Globus pallidus (tissue), 1 donor: ENCODE measurements at places on chromosomes 5 and 9.

GRCh38 chr5:120790339-120790738, 326.2 kb downstream of the PRR16 start:
- no peak for DNase-seq

- DNase-seq = no peak
These were observed 7.2 kb downstream of the EGFL7 start for GRCh38 chr9:136669791-136670464.

GRCh38 chr9:129464972-129465833, 155.7 kb downstream of the C9orf50 start:
- DNase-seq = no peak

- no peak for DNase-seq
These were observed 43.5 kb downstream of the HK3 start for GRCh38 chr5:176855598-176855997.

DNA sequence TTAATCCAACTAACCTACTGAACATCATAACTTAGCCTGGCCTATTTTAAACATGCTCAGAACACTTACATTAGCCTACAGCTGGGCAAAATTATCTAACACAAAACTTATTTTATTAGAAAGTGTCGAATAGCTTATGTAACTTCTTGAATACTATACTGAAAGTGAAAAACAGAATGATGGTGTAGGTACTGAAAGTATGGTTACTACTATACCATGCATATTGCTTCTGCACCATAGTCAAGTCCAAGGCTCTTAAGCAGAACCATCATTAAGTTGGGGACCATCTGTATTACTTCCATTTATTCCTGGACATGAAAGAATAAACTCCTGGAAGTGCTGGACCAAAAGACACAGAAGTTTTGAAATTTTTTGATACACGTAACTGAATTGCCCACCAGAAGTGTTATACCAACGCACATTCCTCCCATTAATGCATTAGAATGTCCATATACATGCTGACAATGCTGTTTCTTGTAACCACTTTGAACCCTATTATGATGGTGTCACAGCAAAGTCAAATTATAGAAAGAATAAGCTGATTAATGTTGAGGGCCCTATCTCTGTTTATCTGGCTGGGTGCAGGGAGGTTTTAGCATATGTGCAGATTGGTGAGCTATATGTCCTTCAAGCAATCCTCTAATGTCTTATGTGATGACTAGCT, 375.7 kb downstream of the ACTL7B start:
- DNase-seq = no peak

- DNase-seq = no peak
These were observed 786.5 kb upstream of the ACO1 start for GRCh38 chr9:31597977-31598376.

DNA sequence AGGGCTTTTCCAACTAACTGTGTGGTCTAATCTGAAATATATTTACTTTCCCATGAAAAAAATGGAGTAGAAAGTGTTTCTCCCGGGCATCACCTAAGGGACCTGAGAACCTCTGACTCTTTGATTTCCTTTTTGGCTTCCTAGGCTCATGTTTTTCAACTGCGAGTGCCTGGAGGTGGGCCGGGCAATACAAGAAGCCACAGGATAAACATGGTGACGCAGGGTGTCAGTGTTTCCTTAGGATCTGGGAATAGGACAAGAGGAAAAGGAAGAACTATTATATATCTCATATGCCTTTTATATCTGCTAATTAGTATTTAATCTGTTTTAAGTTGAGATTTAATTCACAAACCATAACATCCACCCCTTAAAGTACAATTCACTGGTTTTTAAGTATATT, 11.4 kb upstream of the LECT2 start:
- DNase-seq = no peak

DNA sequence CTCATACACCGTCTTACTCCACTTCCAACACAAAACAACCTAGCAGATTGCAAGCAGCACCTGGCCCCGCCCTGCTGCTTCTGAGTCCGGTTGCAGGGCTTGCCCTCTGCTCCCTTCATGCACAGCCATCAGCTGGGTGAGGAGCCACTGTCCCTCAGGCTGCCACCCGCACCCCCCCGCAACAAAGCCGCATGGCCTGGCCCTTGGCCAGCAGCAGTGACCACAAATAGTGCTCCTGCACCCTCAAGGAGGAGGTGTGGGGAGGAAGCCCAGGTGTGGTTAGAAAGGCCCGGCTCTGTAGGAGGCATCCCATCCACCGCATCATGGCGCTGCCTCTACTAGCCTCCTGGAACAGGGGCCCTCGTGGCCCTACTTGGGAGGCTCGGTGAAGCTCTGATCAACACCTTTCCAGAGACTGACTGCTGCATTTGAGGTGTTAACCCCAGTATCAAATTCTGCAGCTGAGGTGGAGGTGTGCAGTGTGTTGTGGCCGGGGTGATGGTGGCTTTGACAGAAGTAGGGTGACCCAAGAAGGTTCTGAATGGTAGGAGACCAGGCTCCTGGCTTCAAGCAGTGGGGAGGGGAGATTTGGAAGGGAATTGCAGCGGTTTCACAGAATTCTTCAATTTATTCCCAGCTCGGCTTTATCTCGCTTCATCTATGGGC, 52.7 kb downstream of the WNK2 start:
- no peak for DNase-seq

DNA sequence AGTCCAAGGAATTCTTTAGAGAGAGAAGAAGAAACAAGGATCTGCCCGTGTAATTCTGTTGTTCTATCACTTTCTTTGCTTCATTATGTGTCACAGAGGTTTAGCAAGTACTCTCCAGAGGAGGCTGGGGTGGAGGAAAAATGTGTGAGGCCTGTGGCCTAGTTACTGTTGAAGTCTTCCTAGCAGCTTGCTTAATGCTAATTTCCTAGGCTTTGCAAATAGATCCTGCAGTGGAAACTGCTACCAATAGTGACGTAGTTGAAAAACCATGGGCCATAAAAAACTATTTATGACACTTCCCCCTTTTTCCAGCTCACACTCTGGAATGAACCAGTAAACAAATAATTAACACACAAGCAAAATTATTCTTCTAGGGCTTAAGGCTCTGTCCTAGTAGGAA, 27.0 kb upstream of the C9orf72 start:
- no peak for DNase-seq

GRCh38 chr9:89328064-89328463, 9.8 kb downstream of the SECISBP2 start:
- no peak for DNase-seq

GRCh38 chr9:118609355-118610044, 759.7 kb downstream of the BRINP1 start:
- no peak for DNase-seq

GRCh38 chr5:176533894-176534611, 3.1 kb downstream of the RNF44 start:
- DNase-seq = no peak

DNA sequence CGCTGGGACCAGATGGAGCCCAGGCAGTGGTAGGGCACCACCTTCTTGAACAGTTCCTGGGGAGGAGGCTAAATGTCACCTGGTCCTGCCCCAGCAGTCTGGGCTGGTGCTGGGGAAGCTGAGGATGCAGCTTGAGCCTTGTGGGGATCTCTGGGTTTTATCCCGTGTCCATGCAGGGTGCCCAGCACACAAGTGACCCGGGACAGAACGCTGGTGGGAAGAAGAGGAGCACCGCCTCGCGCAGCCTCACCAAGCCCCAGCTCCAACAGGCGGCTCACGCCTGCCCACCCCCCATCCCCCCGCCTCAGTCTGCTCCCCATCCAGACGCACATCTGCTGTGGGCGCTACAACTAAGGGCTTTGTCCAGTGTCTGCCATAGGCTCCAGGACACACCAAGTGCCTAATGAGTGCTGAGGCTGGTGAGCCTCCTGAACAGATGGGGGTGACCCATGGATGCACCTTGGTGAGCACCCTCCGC, 13.8 kb downstream of the RALGDS start:
- DNase-seq = no peak

DNA sequence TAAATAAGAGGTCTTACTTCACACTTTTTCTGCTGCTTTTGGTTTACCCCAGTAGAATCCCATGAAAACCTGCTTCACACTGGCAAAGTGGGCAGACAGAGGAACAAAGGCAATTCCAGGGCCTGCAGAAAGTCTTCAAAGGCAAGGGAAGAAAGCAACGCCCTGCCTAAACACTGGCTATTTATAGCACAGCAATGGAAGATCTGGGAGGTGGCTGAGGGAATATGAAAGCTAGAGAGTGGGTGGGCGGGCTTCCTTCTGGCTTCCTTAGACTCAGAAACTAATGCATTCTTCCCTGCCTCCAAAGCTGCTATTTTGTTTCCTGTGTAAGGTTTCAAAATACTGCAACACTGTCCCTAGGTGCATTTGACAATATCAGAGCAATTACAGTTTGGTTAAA, 46.8 kb downstream of the ELAVL2 start:
- DNase-seq = no peak
